ENCODE measurements at places on chromosomes 6 and 20.
A peak's percentile ranks its signal among the peaks of the same experiment; 100 is the strongest.

DNA sequence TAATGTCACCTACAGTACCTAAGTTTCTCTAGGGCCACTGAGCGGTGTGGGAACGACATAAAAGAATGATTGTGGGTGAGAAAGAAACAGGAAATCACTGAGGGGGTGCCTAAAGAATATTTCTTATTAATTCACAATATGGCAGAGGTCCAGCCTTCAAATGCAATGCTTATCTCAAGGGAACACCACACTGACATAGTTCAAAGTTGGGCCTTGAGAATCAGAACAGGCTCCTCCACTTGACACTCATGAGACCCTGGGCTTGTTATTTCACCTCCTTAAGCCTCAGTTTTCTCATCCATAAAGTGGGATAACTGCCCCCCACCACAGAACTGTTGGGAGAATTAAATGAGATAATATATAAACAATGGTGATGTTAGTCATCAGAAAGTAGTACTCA, 40.4 kb upstream of the ARHGAP18 start:
- DNase-seq = no peak

- no peak for DNase-seq
These were observed 283.0 kb downstream of the HTR1B start for GRCh38 chr6:77180326-77180725.

- no peak for DNase-seq
These were observed 28.9 kb upstream of the CCR6 start for GRCh38 chr6:167093922-167094432.

DNA sequence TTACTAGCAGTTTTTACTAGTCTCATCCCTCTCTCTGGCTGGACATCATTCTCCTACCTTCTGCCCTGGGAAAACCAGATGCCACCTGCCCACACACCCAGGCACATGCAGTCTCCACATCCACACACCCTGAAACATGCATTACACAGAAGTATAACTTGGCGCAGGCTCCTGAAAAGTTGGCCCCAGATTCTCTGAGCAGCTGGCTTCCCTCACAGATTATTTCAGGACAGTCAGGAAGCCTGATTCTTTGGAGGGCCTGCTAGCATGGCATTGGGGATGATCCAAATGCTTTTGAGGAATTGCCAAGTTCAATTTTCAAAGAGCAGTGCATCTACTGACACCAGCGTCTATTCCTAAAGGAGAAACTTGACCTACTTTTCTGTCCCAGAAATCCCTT, 27.8 kb upstream of the KIF16B start:
- DNase-seq = no peak

DNA sequence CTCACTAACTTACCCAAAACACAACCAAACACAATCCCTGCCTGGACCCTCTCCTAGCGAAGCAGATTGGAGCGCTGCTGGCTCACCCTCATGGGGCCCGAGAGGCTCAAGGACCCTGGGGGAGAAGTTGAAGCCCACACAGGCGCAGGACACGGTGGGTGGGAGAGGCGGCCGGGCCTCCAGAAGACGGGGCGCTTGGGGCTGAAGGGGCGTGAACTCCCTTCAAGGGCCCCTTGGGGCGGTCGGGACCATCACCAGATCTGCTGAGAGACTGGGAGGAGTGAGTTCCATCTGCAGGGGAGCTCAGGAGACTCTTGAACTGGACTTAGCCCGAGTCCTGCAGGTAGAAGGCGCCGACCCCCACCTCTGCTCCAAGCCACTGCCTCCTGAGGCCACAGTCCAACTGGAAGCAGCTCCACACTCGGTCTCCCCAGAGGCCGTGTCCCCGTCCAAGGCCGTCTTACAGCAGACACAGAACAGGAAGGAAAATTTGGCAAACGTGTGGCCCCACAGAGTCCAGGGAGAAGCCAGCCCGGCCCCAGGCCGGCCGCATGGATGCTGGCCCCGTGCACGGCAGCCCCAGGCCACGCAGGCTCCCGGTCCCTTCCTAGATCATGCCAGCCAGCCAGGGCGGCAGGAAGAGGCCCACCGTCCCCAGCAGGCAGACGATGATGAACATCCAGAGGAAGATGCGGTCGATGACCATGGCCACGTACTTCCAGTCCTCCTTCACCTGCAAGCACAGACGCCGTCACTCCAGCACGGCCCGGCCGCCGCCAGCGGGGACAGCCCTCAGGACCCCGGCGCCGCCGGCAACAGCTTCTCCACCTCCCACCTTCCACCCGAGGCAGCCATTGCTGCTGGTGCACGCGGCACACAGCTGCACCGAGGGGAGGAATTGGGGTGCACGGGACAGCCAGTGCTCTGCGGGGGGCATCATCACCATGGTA, 14.7 kb downstream of the CHRNA4 start:
- no peak for DNase-seq

DNA sequence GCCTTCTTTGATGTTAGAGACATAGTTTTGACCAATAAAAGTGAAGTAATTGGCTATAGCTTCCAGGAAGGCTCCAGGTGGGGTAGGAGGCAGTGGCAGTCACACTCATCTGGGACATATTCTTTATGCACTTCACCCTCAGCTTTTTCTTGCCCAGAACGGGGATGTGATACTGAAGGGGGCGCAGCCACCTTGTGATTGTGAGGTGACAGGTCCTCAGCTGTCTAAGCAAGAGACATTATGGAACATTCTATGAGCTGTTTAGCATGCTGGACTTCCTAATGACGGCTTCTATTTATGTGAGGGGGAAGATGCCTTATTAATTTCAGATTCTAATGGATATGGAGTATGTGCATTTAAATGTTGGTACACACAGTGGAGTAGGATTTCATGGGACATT, 151.3 kb upstream of the ZFP64 start:
- no peak for DNase-seq

GRCh38 chr6:34616227-34616585, 60.1 kb upstream of the SPDEF start:
- peak; percentile 58 for DNase-seq

DNA sequence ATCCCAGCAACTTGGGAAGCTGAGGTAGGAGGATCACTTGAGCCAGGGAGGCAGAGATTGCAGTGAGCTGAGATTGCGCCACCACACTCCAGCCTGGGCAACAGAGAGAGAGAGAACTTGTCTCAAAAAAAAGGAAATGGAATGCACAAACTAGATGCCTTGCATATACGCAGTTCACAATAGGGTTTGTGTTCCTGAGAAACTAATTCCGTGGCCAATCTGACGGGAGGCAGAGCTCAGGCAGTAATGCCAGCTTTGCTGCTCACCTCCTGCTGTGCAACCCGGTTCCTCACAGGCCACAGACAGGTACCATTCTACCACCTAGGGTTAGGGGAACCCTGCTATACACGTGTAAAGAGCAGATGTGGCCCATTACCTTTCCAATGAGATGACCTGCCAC, 1.4 kb downstream of the CDK5RAP1 start:
- DNase-seq = peak; percentile 64

GRCh38 chr6:151101161-151101815, 138.5 kb upstream of the AKAP12 start:
- no peak for DNase-seq

DNA sequence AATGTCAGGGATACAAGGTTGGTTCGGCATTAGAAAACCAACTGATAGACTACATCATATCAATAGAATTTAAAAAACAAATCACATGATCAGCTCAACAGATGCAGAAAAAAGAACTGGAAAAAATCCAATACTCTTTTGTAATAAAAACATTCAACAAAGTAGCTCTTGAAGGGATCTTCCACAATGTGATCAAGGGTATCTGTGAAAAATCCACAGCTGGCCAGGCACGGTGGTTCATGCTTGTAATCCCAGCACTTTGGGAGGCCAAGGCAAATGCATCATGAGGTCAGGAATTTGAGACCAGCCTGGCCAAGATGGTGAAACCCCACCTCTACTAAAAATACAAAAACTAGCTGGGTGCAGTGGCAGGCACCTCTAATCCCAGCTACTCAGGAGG, 63.1 kb downstream of the ASCC3 start:
- DNase-seq = no peak

GRCh38 chr20:57813509-57814269, 103.9 kb upstream of the PMEPA1 start:
- no peak for DNase-seq

DNA sequence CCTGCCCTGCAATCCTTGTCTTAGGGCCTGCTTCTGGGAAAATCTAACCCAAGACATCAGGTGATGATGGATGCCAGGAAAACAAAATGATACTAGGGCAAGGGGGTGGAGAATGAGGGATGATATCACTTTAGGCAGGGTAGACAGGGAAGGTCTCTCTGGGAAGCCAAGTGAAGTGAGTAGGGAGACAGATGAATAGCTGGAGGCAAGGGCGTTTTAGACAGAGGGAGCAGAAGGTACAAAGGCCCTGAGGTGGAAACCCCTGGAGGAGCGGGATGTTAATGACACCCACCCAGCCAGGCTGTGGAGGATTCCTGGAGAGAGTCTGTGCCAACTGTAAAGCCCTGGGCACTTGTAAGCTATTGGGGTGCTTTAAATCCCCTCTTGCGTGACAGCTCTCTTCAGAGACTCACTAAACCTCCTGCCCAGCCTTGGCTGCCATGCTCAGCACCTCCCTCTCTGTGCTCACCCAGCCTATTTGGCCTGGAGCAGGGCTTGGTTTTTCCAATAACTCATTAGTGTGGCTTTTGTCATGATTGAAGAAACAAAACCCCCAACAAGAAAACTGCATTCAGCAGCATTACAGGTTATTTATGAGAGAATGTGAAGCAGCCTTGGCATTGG, 12.4 kb upstream of the MDGA1 start:
- no peak for DNase-seq

DNA sequence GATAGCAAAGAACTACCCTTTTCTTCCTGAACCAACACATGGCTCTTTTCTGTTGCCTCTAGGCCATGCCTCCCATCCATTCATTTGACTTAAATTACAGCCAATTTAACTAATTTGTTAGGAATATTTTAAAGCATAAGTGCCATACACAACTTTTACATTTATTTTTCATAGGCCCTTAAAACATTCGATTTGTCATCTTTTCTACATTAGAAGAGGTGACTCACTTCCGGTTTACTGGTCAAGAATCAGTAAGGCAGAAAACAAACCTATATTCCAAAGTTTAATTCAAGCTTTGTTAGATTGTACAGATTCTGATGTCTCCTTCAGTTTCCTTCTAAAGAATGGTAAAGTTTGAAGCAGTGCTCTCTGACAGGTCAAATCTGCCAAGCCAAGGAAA, 344.3 kb downstream of the SAMD5 start:
- no peak for DNase-seq

DNA sequence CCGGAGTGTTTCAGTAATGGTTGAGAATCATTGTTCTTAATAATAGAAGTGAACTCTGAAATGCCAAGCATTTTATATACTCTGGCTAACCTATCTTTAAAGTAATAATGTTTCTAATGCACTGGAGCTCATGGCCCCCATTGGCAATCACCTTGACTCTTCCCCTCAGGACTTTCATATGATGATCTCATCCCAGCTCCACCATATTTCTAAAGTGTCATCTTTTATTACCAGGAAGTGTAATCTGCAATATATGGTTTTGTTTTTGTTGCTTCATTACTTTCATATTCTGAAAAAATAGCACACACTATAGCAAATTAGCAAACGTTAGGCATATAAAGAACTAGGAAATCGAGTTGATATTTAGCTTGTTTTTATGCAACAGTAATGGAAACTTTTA, 60.3 kb downstream of the TULP4 start:
- DNase-seq = no peak

- DNase-seq = no peak
These were observed 19.7 kb upstream of the SLC22A3 start for GRCh38 chr6:160328447-160328846.

DNA sequence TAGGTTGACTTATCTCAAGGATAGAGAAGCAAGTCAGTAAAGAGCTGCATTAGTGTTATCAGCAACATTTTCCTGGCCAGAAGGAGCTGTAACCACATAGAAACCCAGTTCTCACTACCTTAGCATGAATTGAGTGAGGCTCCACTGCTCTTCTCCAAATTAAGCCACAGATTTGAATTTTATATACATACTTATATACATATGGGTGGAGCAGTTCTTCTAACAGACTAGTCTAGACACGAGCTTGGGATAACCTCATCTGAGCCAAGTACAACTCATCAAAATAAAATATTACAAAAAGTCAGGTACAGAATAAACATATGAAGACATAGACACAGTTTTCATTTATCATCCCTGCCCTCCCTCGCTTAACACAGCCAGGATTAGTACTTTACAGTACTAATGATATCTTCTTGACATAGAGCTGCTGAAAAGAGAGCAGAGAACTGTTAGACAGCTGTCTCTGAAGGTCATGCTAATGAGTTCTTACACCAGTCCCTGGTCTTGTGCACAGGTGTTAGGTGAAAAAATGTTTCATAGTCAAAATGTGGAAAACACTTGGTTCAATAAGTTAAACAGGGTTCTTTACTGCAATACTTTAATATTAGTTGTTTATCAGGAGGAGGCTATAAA, 147.4 kb upstream of the HTR1E start:
- DNase-seq = no peak

- DNase-seq = no peak
These were observed 246.0 kb upstream of the TENT5A start for GRCh38 chr6:81998432-81998831.

DNA sequence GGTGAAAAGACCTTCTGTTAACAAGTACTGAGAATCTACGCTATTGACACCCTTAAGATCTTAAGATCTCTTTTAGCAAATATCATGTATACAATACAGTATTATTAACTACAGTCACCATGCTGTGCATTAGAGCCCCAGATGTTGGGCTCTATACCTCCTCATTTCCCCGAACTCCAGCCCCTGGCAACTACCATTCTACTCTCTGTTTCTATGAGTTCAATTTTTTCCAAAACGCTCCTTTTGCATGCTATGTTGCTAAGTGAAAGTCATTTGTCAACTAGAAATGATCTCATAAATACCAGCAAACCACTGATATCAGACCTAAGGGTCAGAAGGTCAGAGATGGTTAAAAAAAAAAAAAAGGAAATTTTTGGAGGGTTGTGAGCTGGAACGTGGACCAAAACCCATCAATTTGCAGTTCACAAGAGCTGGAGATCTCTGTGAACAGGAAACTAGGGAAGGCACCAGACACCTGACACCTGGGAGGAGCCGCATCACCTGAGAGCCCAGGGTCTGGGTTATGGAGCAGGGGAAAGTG, 122.0 kb upstream of the KCNK16 start:
- DNase-seq = no peak

DNA sequence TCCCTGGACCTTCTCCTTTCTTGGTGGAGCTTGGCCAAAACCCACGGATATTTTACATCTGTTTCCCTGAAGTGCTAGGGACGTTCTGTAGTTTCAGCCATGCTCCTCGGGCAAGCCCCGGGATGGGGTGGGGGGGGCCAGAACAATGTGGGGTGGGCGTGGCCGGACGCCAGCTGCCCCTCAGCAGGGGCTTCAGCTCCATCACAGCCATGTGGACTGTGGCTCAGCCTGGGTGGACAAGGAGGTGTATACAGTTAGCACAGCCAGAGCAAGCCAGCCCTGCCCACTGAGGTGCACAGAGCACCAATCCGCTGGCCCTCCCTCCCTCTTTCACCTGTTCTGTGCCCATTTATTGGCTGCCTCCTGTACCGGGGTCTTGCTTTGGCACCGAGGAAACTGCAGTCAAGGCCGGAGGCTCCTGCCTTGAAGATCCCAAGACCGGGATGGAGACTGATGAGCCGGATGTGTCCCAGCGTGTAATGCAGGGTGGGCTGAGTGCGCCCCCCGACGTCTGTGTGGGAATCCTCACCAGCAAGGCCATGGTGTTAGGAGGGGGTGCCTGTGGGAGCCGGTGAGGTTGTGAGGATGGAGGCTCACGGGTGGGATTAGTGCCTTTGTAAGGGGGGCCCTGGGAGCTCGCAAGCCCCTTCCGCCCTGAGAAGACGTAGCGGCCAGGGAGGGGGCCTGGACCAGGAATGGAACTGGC, 28.0 kb downstream of the FRMD1 start:
- no peak for DNase-seq

All from inflammatory macrophage (primary cell).